Activated CD4-positive, alpha-beta memory T cell treated with anti-CD3 and anti-CD28 coated beads, Interleukin-2, amount 10 ng/mL, durations not matched to agents 7 days and 5 days (primary cell): ENCODE measurements at places on chromosomes 12 and 14.

GRCh38 chr12:118055865-118056773, 4.9 kb downstream of the WSB2 start:
- no peak for DNase-seq

DNA sequence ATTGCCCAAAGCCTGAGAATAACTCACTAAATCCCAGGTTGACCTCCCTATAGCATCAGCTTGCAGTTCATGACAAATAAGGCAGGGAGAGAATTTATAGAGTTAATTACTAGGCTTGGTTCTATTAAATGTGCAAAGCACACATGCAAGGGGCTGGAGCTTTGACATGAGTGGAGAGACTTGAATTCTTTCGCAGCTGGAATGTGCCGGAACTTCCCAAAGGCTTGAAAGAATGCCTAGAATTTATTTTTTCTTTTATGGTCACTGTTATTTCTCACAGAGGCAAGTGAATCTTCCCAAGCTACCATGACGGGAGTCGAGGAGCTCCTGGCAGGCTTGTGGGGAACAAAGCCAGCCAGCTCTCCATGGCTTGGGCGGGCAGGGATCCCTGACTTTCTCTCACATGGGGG, 95.5 kb upstream of the USP44 start:
- DNase-seq = no peak

- no peak for DNase-seq
These were observed 250.2 kb upstream of the GRIP1 start for GRCh38 chr12:66929121-66929520.

DNA sequence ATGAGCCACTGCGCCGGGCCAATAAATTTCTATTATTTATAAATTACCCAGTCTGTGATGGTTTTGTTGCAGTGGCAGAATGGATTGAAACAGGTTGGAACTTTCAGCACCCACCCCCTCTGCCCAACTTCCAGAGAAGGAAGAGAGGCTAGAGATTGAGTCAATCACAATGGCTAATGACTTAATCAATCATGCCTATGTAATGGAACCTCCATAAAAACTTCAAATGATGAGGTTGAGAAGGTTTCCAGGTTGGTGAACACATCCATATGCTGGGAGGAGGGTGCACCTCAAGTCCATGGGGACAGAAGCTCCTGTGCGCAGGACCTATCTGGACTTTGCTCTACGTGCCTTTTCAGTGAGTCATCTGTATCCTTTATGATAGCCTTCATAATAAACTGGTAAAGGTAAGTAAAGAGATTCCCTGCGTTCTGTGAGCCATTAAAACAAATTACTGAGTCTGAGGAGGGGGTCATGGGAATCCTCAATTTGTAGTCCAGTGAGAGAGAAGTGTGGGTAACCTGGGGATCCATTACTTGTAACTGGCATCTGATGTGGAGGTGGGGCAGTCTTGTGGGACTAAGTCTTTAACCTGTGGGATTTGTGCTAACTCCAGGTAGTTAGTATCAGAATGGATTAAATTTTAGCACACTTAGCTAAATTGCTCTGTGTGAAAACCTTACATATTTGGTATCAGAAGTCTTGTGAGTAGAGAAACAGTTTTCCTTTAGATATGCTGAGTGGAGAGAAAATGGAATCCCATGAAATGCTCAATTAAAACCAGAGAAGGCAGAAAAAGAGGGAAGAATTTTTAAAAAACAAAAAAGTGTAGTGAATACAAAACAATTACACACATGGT, 11.7 kb upstream of the NGDN start:
- no peak for DNase-seq
